ENCODE measurements at places on chromosomes 1 and 21. TPM values are rescaled to one million over a fixed set of nuclear protein-coding genes. Genes with fewer than 3 reads are reported as not detected.
A peak's percentile ranks its signal among the peaks of the same experiment; 100 is the strongest.

The A3GALT2 gene
- total RNA-seq: not detected

The ACP6 gene
- 10.8 TPM for total RNA-seq

The JAM2 gene
- total RNA-seq: 0.05 TPM

The VTCN1 gene
- total RNA-seq: not detected

The SRGAP2 gene
- total RNA-seq: 80.9 TPM

The CEPT1 gene
- total RNA-seq: 42.1 TPM

DNA sequence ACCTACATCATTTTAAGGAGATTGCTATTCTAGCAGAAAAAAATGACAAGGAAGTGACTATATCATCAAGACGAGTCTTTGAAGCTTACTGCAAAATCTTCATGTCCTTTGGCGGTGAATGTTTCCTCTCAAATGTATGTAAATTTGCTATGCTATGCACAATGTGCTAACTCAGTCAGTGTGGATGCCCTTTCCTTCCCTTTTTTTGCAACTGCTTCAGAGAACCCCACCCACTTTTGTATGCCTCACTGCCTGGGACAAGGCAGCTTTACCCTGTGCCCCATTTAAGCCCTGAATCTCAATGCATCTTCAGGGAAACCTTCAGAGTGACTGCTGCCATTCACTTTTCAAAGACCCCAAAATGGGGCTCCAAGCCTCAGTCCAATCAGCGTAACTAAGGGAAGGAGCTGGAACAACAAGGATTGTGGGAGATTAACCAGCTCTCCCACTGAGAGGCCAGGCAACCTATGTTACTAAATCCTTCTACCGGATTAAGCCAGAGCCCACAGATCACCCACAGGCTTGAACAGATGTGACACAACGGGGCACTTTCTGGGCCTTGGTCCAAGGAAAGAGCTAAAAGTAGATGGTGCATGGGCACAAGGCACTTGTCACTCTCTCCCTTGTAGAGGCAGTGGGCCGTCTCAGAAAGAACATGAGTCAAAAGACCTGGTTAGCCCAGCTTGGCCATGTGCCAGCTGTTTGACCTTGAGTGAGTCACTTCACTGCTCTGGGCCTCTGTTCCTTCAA is 154.4 kb downstream of the PLPP3 start:
- no peaks in the 10 kb centered on the region for H3K36me3 ChIP-seq
- no peaks in the 10 kb centered on the region for H3K27me3 ChIP-seq
- no peak for DNase-seq
- no peak overlapping the region for H3K4me3 ChIP-seq
- H3K4me1 ChIP-seq: no peaks in the 10 kb centered on the region
- no peak overlapping the region for H3K27ac ChIP-seq

DNA sequence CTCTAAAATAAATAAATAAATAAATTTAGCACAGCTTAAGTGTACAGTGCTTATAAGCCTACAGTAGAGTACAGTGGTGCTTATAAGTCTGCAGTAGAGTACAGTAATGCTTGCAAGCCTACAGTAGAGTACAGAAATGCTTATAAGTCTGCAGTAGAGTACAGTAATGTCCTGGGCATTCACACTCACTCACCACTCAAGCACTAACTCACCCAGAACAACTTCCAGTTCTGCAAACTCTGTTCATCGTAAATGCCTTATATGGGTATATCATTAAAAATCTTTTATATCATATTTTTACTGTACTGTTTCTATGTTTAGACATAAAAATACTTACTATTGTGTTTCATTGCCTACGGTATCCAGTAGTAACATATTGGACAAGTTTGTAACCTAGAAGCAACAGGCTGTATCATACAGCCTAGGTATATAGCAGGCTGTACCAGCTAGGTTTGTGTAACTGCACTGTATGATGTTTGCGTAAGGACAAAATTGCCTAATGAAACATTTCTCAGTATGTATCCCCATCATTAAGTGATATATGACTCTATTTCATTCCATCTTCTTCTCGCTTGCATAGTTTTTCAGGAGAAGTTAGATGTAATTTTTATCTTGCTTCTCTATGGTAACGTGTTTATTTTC is 14.0 kb upstream of the S100B start:
- no peak overlapping the region for H3K27ac ChIP-seq
- H3K27me3 ChIP-seq: peaks cover 19% of the 10 kb centered on the region
- no peak for DNase-seq
- no peak overlapping the region for H3K4me3 ChIP-seq
- H3K36me3 ChIP-seq: peaks cover 4% of the 10 kb centered on the region
- H3K4me1 ChIP-seq: peaks cover 33% of the 10 kb centered on the region

DNA sequence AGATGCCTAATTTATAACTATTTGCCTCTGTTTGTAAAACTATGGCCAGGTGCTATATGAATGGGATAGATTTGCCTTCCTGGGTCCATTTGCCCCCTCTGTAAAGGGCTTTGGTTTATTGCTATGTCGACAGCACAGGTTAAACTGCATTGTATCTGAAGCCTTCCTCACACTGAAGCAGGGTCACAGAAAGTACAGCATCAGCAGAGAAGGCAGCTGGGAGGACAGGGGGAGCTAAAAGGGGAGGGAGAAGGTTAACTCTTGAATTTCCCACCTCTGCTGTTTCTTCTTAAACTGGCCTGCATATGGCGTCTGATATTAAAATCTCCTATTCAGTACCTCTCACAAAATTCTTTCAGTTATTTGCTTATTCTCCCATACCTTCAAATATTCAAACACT is 297.4 kb downstream of the TM2D1 start:
- H3K36me3 ChIP-seq: no peaks in the 10 kb centered on the region
- no peak overlapping the region for H3K27ac ChIP-seq
- H3K4me3 ChIP-seq: no peak overlapping the region

- peaks cover 33% of the 10 kb centered on the region for H3K27me3 ChIP-seq
- no peak for DNase-seq
- H3K27ac ChIP-seq: no peak overlapping the region
Observed at GRCh38 chr1:18814425-18814824, 45.0 kb downstream of the TAS1R2 start.

DNA sequence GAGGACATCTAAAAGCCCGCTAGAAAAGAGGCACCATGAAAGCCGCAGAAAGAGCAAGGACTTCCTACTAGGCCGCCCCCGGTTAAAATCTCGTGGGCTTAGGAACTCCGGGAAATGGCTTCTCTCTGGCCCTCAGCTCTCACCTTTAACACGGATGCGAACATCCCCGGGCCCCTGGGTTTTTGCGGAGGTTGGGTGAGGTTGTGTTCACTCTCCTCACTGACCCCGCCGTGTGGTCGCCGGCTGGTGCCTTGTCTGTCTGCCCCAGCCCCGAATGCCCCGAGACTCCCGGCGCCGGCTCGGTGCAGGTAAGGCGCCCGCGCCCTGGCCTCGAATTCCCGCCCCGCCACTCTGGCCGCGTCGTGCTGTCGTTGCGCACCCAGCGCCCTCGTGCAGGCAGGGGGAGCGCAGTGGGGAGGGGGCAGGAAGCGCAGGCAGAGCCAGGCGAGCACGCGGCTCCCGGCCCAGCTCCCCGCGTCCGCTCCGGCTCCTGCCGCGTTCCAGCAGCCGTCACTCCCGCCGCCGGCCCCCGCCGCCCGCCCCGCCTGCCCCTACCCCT is at the start of gene SHISAL2A:
TSS of gene SHISAL2A (plus strand) at position 437 of the 559 bp plus-strand sequence. CDS start 326 bp downstream, outside the sequence.
- H3K36me3 ChIP-seq: peaks cover 24% of the 10 kb centered on the region
- peaks cover 5% of the 10 kb centered on the region for H3K27me3 ChIP-seq
- peak within 1 kb of the TSS; percentile 87 for H3K27ac ChIP-seq

GRCh38 chr1:239253032-239253431 is 133.3 kb upstream of the CHRM3 start:
- no peaks in the 10 kb centered on the region for H3K4me1 ChIP-seq
- H3K36me3 ChIP-seq: no peaks in the 10 kb centered on the region
- no peaks in the 10 kb centered on the region for H3K27me3 ChIP-seq
- DNase-seq: no peak

DNA sequence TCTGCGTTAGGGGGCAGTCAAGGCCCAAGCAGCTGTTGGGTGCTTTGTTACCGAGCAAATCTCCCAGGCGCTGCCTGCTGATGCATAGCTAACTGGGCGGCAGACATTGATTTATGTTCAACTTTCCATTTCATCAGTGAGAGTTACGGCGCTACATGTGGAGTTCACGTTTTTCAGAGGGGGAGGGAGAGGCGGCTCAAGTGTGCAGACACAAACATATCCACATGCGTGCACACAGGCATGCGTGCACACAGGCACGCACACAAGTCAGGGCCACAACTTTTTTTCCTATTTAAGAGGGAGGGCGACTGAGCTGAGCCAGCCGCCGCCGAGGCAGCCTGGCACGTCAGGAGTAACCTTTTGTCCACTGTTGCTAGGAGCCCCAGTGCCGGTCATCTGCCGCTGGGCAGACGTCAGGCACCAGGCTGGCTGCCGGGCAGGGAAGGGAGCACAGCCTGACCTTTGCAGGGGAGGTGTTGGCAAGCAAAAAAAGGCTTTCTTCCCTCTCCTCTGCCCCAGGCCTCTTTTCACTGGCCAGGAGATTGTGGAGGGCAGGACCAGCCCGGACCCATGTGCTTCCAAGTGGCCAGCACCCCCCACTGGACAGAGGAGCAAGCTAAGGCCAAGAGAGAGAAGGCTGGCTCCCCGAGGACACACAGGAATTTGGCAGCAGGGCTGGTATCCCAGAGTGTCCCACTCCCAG is 73.3 kb downstream of the MRPL37 start:
- DNase-seq: no peak
- H3K36me3 ChIP-seq: peaks cover 14% of the 10 kb centered on the region
- H3K27ac ChIP-seq: peak overlapping the region; percentile 48
- peaks cover 40% of the 10 kb centered on the region for H3K4me1 ChIP-seq
- no peaks in the 10 kb centered on the region for H3K27me3 ChIP-seq

- no peak for DNase-seq
- no peaks in the 10 kb centered on the region for H3K36me3 ChIP-seq
- no peaks in the 10 kb centered on the region for H3K4me1 ChIP-seq
- H3K27ac ChIP-seq: no peak overlapping the region
- H3K4me3 ChIP-seq: no peak overlapping the region
Observed at GRCh38 chr1:80582980-80583379, 1217.8 kb upstream of the ADGRL2 start.

- H3K36me3 ChIP-seq: no peaks in the 10 kb centered on the region
- no peak overlapping the region for H3K4me3 ChIP-seq
- no peak overlapping the region for H3K27ac ChIP-seq
- H3K4me1 ChIP-seq: no peaks in the 10 kb centered on the region
Observed at GRCh38 chr1:230894664-230895063, 26.3 kb upstream of the C1orf198 start.

- H3K4me3 ChIP-seq: peak overlapping the region; percentile 30
- no peaks in the 10 kb centered on the region for H3K27me3 ChIP-seq
- peak overlapping the region; percentile 79 for H3K27ac ChIP-seq
- DNase-seq: no peak
- H3K36me3 ChIP-seq: peaks cover 82% of the 10 kb centered on the region
Observed at GRCh38 chr1:24923485-24924113, 6.5 kb downstream of the RUNX3 start.

DNA sequence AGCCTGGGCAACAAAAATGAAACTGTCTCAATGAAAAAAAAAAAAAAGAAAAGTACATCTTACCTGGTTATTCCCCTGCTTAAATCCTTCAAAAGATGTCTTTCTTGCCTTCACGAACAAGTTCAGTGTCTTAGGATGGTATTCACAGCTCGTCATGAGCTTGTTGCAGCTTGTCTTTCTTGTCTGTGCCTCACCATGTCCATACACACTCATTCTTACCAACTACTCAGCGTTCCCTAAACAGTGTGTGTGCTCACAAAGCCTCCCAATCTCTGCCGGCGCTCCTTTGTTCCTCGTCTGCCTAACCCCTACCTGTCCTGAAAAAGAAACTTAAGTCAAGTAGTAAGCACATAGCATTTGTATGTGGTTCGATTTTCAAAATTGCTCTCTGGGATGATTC is 31.1 kb downstream of the UBE4B start:
- H3K36me3 ChIP-seq: peaks cover 1% of the 10 kb centered on the region
- DNase-seq: no peak
- peaks cover 16% of the 10 kb centered on the region for H3K4me1 ChIP-seq
- no peak overlapping the region for H3K27ac ChIP-seq
- no peak overlapping the region for H3K4me3 ChIP-seq
- H3K27me3 ChIP-seq: no peaks in the 10 kb centered on the region

- H3K4me1 ChIP-seq: no peaks in the 10 kb centered on the region
- no peak for DNase-seq
- no peaks in the 10 kb centered on the region for H3K36me3 ChIP-seq
- no peak overlapping the region for H3K27ac ChIP-seq
- H3K4me3 ChIP-seq: no peak overlapping the region
Observed at GRCh38 chr1:22188914-22189313, 46.0 kb upstream of the WNT4 start.

DNA sequence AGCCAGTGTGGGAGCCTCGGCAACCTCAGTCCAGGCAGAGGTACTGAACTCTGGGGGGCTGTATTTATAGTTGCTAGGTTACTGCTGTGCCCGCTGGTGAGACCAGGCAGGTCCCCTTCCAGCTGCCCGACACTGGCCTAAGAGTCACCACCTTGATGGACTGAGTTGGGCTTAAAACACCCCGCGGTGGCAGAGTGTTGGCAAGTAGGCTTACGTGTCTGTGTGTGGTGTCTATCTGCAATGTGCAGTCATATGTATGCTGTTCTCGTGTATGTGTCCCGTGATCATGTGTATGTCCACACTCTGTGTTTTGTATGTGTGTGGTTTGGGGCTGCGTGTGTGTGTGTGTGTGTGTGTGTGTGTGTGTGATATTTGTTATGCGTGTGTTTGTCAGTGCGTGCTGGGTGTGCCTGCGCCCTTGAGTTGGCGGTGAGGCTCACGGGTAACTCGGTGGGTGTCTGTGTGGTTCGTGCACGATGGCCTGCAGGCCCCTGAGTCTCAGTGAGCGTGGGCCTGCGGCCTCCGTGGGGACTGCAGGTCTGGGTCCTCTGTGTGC is 65.5 kb downstream of the MEF2D start:
- H3K27ac ChIP-seq: peak overlapping the region; percentile 37
- H3K36me3 ChIP-seq: peaks cover 2% of the 10 kb centered on the region
- peaks cover 31% of the 10 kb centered on the region for H3K4me1 ChIP-seq
- peaks cover 96% of the 10 kb centered on the region for H3K27me3 ChIP-seq
- no peak for DNase-seq

- H3K27me3 ChIP-seq: peaks cover under 1% of the 10 kb centered on the region
- no peaks in the 10 kb centered on the region for H3K36me3 ChIP-seq
- no peak overlapping the region for H3K4me3 ChIP-seq
- no peak overlapping the region for H3K27ac ChIP-seq
Observed at GRCh38 chr21:37658121-37658816, 258.0 kb downstream of the KCNJ6 start.

GRCh38 chr1:236604905-236605806 is 840 bp upstream of the HEATR1 start:
- no peak for DNase-seq
- peaks cover 18% of the 10 kb centered on the region for H3K27me3 ChIP-seq
- H3K36me3 ChIP-seq: peaks cover 23% of the 10 kb centered on the region
- H3K4me1 ChIP-seq: peaks cover 29% of the 10 kb centered on the region
- peak overlapping the region; percentile 98 for H3K4me3 ChIP-seq
- H3K27ac ChIP-seq: peak overlapping the region; percentile 97

DNA sequence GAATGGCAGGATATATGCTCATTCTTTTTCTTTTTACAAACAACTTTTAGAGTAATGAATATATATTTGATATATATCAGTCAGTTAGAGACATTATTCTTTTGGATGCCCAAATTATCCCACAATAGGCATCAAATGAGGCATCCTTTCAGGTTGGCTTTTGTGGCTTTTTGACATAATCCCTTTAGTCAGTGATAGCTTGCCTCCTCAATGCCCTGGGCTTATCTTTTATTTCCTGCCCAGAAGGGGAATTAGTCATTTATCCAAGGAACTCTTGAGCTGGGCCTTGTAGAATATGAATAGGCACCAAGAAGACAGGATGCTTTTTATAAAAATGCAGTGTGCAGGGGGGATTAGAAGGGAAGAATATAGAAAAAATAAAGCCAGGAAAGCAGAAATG is 22.2 kb downstream of the EPHX4 start:
- H3K27me3 ChIP-seq: peaks cover 12% of the 10 kb centered on the region
- no peaks in the 10 kb centered on the region for H3K36me3 ChIP-seq
- H3K4me1 ChIP-seq: no peaks in the 10 kb centered on the region
- no peak overlapping the region for H3K27ac ChIP-seq
- no peak for DNase-seq

Data from activated CD4-positive, alpha-beta T cell treated with anti-CD3 and anti-CD28 coated beads, Interleukin-2, amount 10 ng/mL, durations not matched to agents 7 days and 5 days (primary cell).